Inflammatory macrophage treated with lipopolysaccharide for 1 hour (primary cell): ENCODE measurements at places on chromosomes 7 and 10.
A peak's percentile ranks its signal among the peaks of the same experiment; 100 is the strongest.

DNA sequence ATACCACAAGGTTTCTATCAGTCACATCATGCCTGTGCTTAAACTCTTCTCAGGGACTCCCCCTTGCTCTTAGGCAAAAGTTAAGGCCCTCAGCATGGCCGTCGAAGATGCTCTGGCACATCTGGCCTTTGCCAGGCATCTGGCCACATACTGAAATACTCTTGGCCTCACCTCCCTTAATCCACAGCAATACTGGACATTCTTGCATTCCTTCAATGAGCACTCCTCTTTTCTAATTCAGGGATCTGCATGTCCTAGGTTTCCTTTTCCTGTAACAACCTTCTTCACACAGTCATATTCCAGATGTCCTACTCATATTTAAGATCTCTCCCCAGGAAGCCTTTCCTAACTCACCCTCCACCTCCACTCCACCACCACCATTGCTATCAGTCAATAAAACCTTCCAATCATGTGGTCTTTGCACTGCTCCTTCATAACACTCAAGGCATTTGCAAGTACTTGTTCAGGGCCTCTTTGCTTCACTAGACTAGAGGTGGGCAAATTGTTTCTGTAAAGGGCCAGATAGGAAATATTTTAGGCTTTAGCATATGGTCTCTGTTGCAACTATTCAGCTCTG lies 216.6 kb downstream of the KCNMA1 start:
- no peak for DNase-seq

DNA sequence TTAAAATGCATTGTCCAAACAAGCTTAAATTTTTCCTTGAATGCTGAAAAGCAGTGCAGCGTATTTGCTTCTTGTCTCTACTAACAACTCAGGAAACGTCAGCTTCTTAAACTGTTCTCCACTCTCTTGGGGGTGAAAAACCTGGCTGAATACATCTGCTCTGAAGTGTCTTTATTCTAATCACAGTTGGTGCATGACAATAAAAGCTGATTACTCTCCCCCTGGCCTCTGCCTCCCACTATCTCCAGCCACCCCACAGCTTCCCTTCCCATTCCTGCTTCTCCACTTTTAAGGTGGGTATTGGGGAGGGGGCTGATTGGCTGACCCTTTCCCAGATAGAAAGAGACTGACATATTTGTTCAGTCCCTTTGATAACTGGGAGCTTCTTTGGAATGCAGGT lies 456.0 kb downstream of the SORCS1 start:
- no peak for DNase-seq

DNA sequence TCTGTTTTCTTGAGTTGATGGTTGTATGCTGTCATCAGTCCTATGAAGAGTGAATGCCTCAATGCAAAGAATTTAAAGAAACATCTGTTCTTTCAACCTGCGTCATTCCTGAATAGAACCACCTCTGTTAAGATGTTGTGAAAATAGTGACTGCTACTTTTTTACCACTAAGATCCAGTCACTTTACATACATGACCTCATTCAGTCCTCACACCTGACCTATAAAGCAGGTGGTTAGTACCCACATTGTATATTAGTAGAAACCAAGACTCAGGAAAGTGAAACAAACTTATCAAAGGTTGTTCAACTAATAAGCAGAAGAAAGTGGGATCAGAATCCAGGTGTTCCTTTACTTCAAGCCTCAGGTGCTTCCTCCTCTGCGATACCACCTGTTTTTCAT lies 64.8 kb downstream of the ITGB8 start:
- DNase-seq, result no peak

- DNase-seq, result peak; percentile 27
Observed at GRCh38 chr7:123682690-123683089, 27.0 kb downstream of the LMOD2 start.

- no peak for DNase-seq
Observed at GRCh38 chr10:102931643-102932042, 13.5 kb downstream of the CNNM2 start.
